ENCODE measurements at places on chromosomes 12 and 14.

- no peak for DNase-seq
Measured at GRCh38 chr14:75044752-75045151, 6.5 kb downstream of the MLH3 start.

GRCh38 chr14:94129111-94129757, at the start of gene IFI27L2:
Gene IFI27L2, minus strand, starts transcription at chr14:94129604. Its CDS starts 40 bp downstream, at chr14:94129564.
- peak; percentile 65 for DNase-seq

DNA sequence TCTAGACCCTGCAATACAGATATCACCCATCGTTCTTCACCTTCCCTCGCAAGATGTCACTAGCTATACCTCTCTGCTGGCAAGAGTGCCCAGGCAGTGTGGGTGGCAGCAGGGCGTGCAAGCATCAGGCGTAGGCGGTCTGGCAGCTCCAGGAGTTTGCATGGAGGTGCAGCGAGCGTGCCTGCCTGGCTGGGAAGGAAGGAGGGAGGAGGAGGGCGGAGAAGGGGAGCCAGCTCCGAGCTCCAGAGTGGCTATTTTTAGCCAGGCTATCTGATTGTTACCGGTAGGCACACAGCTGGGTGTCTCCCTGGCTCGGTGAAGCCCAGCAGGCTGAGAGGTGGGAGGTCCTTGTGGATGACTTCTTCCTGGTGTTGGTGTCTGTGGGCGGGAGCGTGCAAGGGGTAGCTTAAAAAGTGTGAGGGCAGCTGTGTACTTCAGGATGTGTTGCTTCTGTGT, 6.2 kb downstream of the FOXJ2 start:
- no peak for DNase-seq

GRCh38 chr12:70646850-70647249, 9.6 kb upstream of the PTPRB start:
- no peak for DNase-seq

- peak; percentile 69 for DNase-seq
Measured at GRCh38 chr14:103401223-103402214, 16.3 kb downstream of the MARK3 start.

DNA sequence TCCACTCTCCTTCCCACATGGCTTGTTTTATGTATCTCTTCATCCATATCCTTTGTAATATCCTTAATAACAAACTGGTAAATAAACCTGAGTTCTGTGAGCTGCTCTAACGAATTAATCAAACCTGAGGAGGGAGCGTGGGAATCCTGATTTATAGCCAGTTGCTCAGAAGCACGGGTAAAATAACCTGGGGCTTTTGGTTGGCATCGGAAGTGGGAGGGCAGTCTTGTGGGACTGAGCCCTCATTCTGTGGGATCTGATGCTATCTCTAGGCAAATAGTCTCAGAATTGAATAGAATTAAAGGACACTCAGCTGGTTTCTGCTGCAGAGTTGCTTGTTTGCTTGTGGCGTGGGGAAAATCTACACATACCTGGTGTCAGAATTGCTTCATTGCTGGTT, 17.5 kb upstream of the LDHB start:
- no peak for DNase-seq

- no peak for DNase-seq
Measured at GRCh38 chr14:75522983-75523318, 682 bp downstream of the BATF start.

DNA sequence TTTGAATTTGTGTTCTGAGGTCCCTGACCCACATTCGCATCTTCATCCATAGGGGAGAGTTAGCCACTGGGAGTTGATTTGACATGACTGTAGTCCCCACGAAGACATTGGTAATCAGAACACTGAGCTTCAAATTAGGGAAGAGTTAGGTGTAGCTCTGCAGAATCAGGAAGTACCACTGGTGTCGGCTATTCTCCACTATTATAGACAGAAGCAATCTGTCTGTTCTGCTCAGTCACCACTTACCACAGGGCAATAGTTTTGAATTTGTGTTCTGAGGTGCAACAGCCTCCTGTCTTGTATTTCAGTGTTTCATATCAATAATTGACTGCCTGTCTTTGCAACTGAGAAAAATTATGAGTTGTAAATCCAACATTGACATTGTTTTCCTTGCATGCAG, 407.6 kb downstream of the LRFN5 start:
- DNase-seq = no peak

GRCh38 chr14:41457393-41457792, 149.3 kb upstream of the LRFN5 start:
- no peak for DNase-seq

DNA sequence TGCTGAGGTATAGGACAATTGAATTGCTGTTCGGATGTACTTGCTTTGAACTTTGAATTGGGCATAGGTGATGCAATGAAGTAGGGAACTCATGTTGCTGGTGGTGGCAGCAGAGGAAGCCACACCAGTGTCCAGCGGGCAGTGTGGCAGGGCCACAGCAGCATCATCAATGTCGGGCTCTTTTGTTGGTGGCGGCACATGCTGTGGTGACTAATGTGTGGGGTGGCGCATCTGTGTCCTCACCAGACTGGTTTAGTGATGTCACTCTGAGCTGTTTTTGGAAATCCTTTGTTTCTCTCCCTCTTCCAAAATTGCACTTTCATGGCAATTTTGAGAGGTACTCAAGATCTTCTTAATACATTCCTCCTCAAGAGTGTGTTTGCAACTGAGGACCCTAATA, 187.6 kb downstream of the ETNK1 start:
- DNase-seq = no peak

- no peak for DNase-seq
Measured at GRCh38 chr14:76129851-76130576, 21.7 kb upstream of the GPATCH2L start.

DNA sequence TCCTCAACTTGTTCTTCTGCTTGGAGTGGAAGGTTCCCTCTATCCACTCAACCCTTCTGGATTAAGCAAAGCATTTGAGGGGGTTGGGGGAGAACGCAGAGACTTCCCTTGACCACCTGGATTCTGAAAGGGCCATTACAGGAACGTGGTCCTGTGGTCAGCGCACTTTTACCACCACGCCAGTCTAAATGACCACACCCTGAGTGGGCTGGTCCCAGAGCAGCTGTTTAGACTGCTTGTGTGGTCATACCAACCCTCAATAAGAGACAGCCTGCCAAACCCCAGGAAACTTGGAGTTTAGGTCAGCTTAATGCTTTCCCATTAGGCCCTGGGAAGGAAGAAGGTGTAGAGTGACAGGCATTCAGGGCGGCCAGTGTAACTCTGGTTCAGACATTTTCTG, 165.5 kb upstream of the ATP2B1 start:
- no peak for DNase-seq

DNA sequence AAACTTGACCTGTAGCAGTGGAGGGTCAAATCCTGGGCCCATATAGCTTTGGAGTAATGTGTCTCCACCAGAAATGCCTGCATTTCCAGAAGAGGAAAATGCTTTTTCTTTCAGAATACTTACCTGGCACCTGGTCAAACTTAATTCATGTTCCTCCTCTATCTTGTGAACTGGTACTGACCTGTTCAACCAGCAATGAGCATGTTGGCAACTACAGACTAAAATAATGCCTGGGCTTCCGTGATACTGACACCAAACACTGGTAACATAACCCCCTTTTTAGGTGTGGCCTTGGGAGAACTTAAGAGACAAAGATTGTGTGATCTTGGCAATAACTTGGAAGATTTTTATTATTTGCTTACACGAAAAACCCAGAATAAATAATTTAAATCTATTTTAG, 23.8 kb upstream of the MGST1 start:
- no peak for DNase-seq

DNA sequence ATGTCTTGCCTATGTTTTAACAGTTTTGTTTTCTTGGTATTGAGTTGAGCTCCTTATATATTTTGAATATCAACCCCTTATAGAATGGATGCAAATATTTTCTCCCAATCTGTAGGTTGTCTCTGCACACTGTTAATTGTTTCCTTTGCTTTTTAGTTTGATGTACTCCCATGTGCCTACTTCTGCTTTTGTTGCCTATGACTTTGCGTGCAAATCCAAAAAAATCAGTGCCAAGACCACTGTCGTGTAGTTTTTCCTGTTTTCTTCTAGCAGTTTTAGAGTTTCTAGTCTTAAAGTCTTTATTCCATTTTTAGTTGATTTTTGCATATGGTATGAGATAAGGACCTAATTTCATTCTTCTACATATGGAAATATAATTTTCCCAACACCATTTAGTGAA, 28.8 kb downstream of the SENP1 start:
- no peak for DNase-seq

DNA sequence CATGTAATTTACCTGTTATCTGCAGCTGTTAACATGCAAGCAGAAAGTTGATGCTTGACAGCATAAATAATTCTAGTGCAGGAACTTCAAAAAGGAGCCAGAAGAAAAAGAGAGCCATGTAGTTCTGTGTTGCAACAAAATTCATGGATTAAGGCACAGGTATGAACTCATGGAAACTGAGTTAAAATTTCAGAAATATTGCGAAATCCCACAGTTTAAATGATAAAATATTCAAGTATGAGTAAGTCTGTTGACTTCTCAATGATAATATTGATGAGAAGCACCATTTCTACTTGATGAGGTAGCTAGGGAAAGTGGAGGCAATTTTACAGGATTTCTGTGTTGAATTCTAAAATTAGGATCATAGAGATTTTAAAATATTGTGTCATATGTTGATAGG, 290.9 kb downstream of the TMEM117 start:
- DNase-seq = no peak

DNA sequence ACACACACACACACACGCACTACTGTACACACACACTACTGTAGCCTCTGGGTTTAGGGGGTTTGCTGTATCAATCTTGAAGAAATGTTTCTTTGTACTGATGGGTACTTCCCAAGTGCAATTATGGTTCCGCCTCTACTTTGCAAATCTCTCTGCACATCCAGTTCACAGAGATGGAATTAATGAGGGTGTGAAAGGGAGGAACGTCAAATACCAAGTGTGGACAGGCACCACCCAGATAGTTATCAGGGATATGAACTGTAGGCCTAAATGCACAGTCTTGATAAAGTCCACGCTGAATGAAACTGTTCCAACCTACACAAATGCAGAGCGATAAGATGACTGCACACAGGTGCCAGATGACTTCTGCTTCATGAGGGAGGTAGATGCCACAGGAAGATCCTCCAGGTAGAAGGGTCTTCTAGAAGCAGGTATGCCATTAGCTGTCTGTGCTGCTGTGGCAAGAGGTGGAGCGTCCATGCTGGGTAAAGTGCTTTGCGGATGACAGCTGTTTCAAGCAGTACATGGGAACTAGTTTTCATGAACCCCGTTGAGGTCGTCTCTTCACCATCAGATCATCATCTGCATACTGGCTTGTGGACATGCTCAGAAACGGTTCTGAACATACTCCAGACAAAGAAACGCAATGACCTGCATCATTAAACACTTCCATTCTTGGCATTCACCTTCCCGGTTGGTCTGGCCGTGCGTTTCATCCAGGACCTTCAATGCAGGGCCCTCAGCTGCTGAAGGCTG, 314.3 kb upstream of the RTL1 start:
- DNase-seq = no peak

DNA sequence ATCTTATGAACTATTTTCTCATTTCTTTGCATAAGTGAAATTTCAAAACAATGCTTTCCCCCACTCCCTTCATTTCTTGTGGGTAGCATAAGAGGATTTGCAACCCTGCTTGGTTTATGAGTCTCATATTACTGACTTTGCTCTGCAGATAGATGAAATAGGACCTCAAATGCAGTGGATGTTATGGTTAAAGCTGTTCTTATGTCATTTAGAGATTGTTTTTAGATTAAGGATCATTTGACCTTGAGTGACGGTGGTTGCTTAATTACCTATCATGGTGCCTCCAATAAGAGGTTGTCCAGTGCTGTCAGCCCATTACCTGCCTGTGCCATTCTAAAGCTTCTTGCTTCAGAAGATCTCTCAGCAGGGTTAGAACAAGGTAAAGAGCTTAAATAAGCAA, 351.4 kb upstream of the ATP2B1 start:
- no peak for DNase-seq

- no peak for DNase-seq
Measured at GRCh38 chr14:88871429-88871828, 47.0 kb downstream of the TTC8 start.

DNA sequence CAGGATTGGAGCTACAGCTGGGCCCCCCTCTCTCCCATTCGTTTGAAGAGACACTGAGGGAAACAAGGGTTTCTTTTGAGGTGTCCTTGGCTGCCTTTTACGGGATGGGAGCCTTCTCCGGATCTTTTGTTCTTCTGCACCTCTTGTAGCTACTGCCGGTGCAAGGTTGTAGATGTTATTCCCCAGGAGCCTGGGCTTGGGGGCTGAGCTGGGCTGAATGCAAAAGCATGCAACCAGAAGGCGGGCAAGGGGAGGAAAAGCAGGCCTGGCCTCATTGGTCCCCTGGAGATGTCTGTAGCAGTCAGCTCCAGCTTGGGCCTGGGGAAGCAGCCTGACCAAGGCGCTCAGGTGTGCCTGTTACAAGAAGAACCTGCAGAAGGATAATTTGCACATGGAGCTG, 110.3 kb downstream of the GCH1 start:
- no peak for DNase-seq

DNA sequence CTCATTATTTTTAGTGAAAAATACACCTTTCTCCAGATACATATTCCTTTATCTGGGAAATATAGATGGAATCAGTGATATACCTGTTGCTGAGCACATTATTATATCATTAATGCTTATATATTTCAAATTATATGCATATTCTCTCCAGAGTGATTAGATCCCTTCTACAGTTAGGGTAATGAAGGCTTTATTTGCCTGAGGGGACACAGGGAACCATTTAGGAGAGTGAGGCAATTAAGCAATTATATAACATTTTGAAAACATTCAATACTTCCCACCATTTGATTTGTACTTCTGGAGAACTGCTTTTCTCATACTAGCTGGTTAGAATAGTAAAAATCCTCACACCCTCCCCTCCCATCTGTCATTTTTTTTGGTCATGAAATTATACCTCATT, 212.8 kb upstream of the NOVA1 start:
- no peak for DNase-seq

DNA sequence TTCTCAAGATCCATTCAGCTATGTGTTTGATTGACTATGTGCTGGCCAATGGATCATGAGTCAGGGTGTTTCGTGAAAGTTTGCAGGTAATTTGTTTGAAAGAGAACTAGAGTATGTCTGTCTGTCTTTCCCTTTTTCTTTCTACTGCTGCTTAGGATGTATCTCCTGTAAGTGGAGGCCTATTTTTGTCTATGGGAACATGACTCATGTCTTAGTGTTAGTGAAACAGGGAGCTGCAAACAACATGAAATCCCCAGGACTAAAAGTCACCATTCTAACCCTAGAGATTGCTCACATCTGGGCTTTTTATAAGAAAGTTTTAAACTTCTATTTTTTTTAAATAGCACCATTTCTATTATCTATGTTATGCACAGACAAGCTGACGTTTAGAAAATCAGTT, 333.0 kb downstream of the CCER1 start:
- DNase-seq = peak; percentile 10

GRCh38 chr14:35740215-35740614, 68.9 kb downstream of the RALGAPA1 start:
- DNase-seq = no peak

- DNase-seq = no peak
Measured at GRCh38 chr14:22155571-22155970, 433.5 kb downstream of the DAD1 start.
